NCI-H510A treated with DMSO at 0.1 percent for 48 hours (cell line): ENCODE measurements at places on chromosomes 7 and 10.

DNA sequence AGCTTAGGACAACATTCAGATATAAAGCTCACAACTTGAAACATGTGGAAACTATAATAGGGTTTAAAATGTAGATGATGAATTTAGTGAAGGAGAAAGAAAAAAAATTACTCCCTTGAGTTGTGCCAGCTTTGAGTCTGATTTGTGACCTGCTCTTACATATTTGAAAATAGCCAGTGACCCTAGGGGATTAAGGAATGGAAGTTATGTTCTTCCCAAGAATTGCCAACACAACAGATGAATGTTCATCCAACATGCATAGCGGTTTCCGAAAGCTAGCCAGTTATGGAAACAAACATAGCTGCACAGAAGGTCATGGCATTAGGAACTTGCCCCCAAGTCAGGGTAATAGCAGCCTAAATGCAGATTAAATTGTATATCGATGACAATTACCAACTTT is 10.8 kb downstream of the TMEM196 start:
- DNase-seq = no peak

- DNase-seq = no peak
Observed at GRCh38 chr10:120960725-120961124, 109.6 kb downstream of the WDR11 start.

- no peak for DNase-seq
Observed at GRCh38 chr10:43137717-43138020, 576 bp upstream of the CSGALNACT2 start.

- no peak for DNase-seq
Observed at GRCh38 chr10:35214607-35215020, 88.0 kb downstream of the CREM start.

DNA sequence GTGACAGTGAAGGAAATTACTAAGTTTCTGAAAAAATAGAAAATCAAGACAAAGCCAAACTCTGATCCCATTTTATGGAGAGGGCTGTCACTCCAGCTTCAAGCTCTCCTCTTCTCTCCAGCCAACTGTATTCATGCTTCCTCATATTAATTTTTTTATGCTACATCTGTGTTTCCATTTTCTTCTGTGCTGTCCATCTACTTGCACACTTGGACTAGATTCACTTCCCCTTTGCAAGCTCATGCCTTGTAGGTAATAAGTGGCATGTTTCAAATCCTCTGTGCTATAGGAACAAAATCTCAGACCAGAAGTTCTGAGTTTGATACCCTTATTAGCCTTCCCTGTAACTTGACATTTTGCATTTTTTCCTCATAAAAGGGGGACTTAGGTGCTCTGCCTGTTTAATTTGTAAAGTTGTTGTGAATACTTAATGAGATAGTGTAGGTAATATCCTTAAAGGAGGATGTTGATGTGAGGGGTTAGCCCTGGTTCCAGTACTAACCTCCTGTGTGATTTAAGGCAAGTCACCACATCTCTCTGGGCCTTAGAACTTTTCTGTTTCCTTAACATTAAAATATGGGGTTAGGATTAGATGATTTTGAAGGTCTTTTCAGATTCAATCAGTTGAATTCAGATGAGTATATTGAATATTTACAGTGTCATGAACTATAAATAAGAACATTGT is 358.8 kb downstream of the BBS9 start:
- DNase-seq = no peak

DNA sequence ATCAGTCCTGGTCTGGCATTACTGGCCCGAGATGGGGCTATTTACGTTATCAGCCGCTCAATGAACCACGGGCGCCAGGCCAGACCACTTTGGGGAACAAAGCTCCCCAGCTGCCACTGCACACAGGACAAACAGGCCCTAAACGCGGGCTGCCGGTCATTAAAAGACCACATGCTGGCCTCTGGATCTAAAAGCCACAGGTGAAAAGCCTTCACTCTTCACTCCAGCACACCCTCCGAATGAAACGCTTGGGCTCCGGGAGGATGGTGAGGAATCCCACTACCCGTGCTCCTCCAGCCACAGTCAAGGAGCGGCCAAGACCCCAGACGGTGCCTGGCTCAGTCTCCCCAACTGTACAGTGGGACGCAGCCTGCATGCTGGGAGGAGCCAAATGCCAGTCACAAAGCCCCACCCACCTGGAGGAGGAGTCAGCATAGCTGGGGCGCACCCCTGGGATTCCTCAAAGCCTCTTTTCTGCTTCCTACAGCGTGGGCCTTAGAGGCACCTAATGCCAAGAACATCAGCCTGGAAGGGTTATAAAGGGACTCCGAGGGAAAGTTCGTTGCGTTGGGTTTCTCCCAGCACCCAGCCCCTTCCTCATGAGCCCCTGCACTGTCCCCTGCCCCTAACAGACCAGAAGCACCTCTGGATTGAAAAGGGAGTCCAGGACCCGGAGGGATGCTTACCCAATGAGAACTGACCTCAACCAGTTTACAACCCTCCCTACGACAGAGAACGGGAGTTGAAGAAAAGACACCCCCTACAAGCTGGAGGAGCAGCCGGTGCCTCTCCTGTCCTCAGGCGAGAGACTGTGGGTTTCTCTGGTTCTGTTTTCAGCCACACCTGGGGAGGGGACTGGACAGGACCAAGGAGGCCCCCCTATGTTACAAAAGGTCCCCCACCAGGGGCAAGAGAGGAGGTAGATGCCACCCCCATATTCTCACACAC is 4.7 kb downstream of the PDGFA start:
- no peak for DNase-seq

GRCh38 chr10:96267234-96267705 is 4.1 kb downstream of the BLNK start:
- no peak for DNase-seq

DNA sequence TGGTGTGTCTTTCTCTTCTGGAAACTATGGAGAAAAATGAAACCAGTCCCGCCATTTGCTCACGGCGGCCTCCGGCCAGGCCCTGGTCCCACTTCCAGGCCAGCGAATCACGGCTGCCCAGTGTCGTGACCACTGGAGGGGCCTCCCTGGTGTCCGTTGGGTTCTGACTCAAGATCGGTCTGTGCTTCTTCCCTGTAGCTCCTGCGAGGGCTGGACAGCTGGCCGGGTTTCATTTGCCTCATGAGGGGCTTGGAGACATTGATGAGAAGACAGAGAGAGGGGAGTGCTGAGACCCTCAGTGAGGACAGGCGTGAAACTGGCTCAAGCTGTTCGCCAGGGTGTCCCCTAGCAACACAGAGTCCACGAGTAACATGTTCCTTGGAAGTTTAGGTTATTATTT is 108.6 kb downstream of the ADARB2 start:
- no peak for DNase-seq

DNA sequence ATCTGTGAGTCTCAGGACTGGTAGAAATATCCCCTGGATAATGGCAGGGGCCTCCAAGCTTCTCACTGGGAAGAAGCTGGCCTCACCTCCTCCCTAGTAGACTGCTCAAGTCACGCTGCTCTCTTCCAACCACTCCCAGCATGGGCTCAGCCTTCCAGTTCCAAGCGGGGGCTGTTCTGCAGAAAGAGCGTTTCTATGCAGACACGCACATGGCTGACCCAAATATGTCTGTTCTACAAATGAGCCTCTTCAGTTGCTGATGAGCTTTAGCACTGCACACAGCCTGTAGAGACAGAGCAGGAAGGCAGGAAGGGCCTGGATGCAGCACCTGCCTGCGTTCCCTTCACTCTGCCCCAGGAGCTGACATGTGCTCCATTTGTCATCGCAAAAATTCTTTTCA is 523.9 kb upstream of the MGMT start:
- DNase-seq = no peak

DNA sequence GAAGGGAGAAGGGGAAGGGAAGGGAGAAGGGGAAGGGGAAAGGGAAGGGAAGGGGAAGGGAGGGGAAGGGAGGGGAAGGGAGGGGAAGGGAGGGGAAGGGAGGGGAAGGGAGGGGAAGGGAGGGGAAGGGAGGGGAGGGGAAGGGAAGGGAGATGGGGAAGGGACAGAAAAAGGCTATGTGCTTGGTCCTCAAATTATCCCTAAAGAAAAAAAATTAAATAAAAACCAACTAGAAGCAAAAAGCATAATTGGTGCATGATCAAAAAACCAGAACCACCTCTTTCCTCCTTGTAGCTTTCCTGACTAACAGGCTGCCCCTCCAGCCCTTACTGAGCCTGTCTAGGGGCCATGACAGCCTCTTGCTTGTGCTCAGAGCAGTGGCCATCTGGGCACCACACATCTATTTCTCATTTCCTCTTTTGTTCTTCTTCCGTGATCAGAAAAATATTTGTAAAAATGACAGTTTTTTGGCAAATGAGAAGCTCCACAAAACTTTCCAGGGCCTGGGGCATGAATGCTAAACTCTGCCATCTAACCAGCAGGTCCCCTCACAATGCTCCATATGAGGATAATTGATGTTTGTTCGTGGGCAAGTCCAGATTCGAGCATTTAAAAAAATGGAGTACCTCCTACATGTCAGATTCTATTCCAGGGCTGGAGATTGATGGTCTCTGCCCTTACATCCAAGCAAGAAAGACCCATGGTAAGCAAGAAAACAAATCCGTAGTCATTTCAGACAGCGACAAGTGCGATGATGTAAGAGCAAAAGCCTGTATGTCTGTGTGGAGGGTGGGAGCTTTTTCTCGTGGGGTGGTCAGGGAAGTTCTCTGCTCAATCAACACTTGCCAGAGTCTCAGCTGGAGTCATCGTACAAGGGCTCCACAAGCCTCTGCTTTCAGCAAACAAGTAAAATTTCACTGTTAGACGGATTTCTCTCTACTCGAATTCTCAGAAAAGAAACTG is 320.9 kb downstream of the WDR11 start:
- no peak for DNase-seq

GRCh38 chr7:47663213-47663612 is 81.3 kb upstream of the TNS3 start:
- no peak for DNase-seq

DNA sequence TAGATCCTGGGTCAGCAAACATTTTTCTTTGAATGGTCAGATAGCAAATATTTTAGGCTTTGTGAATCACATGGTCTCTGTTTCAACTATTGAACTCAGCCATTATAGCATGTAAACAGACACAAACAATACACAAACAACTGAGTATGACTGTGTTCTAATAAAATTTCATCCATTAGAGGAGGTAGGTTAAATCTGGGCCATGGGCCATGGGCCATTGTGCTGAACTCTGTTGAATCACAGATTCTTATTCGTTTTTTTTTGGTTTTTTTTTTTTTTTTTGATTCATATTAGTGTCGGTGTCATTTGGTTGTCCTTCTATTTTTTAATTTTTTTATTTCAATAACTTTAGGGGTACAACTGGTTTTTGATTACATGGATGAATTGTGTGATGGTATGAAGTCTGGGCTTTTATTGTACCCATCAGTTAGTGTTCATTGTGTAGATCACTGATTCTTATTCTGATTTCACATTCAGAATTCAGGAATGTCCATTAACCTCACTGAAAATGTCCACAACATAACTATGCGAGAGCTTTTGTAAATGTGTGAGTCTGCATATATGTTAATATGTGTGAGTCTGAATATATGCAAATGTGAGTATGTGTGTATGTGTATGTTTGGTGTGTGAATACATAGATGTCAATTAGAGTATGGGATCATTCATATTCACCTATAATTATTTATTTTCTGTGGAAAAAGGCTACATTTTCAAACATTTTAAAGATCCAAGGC is 443.7 kb upstream of the GRM3 start:
- DNase-seq = no peak

- no peak for DNase-seq
Observed at GRCh38 chr7:68014031-68014736, 1017.6 kb downstream of the TYW1 start.

DNA sequence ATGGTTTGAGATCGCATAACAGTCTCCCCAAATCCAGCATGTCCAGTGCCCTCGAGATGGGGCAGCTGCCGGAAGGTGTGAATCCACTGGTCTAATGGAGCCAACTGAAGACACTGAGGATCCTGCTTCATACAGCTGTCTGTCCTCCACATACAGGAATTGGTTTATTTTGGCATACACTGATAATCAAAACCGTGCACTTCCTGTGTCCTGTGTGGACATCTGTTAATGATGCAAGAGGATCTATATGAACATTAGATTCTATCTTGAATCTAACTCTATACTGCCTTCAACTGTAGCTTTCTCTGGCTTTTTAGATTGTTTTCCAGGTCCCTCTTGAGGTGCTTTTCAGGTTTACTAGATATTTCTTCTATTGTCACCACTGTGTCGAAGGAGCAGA is 3.0 kb upstream of the JAZF1 start:
- DNase-seq = no peak

DNA sequence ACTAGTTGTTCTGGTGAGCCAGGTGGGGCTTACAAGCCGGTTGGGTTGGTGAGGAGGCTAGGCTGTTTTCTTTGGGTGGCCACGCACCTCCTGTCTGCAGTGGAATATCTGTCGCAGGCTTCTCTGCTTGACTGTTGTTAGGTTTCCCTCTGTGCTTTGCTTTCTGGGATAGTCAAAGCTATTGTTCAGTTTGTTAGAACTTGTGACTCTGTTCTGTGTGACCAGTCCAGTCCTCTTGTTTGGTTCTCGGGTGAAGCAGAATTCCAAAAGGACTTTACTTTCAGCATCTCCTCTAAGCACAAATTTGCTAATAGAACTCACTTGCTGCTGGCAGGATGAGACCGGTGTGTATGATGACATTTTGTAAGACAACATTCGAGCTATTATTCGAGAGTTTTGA is 105.3 kb downstream of the CREB5 start:
- no peak for DNase-seq

DNA sequence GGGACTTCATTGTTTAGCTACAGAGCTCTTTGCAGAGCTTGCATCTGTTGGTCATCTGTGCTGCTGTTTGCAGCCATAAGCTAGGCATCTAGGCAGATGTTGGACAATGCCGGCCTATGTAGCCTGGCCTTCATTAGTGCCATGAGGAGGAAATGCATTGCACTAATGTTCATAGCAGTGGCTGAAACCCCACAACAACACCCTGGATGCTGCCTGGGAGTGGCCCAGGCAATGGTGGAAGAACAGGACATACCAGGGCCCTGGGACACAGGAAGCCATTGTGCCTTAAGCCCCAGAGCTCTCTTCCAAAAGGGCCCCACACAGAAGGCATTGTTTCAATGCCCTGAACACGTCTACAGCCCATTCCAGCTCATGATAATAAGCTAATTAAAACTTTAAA is 131.5 kb upstream of the LYZL1 start:
- no peak for DNase-seq

DNA sequence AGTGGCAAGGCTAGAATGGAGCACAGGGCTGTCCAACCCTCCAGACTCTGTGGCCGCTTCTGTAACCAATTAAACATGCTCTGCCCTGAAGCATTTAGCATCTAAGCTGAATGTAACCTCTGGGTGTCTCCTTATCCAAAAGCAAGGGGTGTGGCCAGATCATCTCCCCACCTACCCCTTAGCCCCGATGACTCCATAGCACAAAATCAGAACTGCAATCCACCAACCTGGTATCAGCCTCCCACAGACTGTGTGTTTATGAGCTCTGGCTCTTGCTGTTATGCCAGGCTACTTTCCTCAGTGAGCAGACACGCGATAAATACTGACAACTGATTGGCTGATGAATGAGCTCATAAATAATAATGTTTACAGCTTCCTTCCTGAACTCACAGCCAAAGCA is 3.2 kb downstream of the FRMD4A start:
- peak; percentile 78 for DNase-seq

DNA sequence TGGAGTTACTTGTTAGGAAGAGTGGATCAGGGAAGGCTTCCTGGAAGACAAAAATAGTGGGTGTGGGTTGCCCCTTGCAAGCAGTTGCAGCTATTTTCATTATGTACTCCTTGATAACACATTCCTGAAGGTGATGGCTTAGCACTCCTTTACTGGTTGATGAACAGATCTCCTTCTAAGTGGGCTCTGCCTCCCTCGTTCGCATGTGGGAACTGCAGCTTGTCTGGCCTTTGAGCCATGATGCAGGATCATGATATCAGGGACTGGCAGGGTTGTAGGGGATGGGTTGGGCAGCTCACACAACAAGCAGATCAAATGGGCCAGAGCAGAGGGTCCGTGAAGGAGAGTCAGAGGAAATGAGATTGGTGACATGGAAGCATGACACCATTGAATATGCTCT is 28.8 kb upstream of the LRRC4 start:
- no peak for DNase-seq
